Non-pigmented ciliary epithelial cell (primary cell): ENCODE measurements at places on chromosomes 2 and 18.

DNA sequence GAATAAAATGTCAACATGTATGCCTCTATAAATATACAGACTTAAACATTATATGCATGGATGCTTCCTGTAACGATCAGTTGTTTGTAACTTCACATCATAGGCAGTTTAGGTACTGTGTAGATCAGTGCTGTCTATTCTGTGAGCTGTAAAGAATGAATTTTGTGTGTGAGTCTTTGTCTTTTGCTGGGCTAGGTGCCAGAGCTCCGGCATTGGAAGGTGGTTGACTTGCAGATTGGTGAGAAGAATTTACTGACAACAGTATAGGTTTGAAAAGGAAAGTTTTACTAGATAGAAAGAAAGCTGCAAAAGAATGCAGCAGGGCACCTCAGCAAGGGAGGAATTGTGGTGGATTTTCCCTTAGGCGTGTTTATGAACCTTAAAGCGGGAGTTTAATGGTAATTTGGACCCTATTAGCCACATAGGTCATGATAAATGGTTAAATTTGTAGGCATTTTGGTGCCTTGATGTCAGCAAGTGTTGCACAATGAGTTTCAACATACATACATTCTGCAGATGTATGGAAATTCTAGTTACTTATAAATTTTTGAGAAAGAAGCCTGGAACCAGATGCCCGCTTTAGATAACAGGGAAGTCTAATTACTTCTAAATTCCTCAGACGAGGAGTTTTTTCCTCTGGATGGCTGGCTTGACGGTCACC lies 6.7 kb upstream of the QPCT start:
- DNase-seq, result no peak

GRCh38 chr2:158217593-158217992 lies 115.9 kb downstream of the UPP2 start:
- no peak for DNase-seq

DNA sequence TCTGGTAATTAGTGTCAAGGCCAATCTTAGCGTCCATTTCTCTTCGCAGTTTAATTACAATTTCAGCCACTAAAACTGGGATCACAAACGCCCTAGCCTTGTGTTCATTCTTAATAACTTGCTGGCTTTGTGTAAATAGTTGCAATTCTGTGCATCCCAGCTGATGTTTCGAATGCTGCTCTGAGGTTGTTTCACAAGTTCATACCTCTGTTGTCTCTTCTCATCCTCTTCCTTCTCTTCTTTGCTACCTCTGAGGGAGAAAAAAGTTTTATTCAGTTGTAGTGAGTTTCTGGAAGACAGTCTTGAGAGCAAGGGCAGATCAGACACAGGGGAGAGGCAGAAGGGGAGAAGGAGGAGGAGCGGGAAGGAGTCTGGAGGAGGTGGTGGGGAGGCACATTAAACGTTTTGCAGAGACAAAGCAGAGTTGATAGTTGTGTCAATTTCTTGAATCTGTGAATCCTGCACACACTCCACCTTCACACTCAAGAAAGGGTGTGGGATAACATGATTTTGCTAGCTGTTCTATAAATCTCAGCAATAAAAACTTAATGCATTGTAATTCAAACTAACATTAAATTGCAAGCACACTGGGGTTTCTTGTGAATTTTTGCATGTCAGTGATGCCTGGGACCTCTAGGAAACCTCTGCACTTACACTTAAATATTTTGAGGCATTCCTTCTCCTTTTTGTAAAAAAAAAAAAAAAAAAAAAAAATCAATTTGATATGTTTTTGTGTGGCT lies 6.8 kb downstream of the MEIS1 start:
- DNase-seq, result no peak

- DNase-seq, result no peak
Observed at GRCh38 chr2:19749507-19749836, 152.3 kb downstream of the TTC32 start.

GRCh38 chr18:9428862-9429661 lies 46.3 kb upstream of the RALBP1 start:
- DNase-seq, result no peak

DNA sequence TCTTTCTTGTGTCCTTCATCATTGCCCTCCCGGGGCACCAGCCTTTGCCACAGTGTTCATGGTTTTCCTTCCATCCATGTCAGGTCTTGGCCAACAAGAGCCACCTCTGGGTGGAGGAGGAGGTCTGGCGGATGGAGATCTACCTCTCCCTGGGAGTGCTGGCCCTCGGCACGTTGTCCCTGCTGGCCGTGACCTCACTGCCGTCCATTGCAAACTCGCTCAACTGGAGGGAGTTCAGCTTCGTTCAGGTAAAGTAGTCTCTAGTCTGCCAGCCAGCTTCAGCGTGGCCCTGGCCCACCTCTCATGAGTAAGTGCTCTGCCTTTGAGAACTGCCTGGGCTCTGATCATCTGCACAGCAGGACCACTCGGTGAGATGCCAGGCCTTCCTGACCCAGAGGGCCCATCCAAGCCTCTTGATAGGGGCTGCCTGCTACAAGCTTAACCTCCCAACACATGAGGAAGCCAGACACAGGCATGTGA lies 31.0 kb downstream of the STEAP3 start:
- no peak for DNase-seq

DNA sequence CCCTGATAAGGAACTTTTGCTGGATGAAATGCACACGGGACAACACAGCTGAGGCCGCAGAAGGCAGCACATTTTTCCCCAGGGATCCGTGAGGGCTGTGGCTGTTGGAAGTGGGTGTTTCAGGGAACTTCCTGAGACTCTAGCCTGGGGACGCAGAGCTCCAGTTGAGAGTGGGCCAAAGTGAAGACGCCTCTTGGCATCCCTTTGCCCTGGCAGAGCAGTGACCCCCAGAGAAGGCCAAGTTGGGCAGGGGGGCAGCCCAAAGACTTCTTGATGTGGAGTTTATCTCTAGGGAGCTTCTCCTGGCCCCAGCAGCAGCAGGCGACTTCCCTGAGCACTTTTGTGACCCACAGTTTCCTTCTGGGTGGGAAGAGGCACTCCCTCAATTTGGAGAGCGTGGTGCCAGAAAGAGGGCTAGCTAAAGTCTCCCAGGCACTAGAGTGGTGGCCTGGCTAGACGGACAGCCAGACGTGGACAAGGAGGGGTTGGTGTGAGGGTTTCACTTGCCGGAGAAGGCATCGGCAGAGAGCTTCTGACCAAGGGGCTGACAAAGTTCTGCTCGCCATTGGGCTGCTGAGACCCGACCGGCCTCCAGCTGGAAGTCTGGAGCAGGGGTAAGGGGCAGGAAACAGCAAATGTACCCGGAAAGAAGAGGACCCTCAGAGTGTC lies 108.8 kb downstream of the ACKR3 start:
- DNase-seq, result no peak

GRCh38 chr18:36899289-36899688 lies 70.4 kb downstream of the KIAA1328 start:
- no peak for DNase-seq

GRCh38 chr2:145777297-145777696 lies 1257.4 kb upstream of the ZEB2 start:
- DNase-seq, result peak; percentile 31

GRCh38 chr2:40028792-40029488 lies 249.9 kb upstream of the THUMPD2 start:
- DNase-seq, result no peak

DNA sequence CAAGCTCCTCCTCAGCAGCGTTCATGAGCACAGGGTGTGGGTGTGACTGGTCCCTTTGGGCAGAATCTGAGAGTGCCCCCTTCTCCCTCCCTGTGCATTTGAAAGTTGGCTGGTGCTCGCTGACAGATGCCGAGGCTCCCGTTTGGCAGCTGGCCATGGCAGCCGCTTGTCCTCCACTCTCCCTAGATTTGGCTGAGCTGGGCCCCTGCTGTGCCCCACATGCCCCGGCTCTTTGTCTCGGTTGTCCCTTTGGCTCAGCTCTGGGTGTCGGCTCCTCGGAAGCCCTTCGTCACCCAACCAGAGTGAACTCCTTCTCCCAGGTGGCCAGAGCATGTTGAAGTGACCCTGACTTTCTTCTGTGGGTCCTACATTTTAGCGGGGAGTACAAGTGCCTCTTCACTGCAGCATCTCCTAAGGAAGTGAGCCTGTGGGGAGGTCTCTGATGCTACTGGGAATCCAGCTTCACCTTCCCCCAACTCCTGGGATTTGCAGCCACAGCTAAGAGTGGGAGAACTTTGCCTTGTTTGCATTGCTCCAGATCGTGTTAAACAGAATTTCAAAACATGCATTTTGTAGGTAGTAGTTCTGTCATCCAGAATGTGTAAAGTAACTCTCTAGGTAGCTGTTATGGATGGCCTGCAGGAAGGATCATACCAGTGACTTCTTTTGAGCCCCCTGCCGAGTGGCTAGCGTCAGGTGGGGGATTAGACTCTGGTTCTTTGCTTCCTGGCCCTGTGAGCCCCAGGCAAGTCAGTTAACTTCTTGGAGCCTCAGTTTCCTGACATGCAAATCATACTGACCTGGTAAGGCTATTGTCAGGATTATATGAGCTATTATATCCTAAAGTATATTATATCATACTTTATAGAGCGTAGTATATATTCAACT lies 24.2 kb downstream of the HPCAL1 start:
- no peak for DNase-seq

GRCh38 chr2:84486441-84487115 lies 27.5 kb upstream of the SUCLG1 start:
- DNase-seq, result no peak

- DNase-seq, result no peak
Observed at GRCh38 chr2:66775730-66776422, 341.0 kb downstream of the MEIS1 start.

DNA sequence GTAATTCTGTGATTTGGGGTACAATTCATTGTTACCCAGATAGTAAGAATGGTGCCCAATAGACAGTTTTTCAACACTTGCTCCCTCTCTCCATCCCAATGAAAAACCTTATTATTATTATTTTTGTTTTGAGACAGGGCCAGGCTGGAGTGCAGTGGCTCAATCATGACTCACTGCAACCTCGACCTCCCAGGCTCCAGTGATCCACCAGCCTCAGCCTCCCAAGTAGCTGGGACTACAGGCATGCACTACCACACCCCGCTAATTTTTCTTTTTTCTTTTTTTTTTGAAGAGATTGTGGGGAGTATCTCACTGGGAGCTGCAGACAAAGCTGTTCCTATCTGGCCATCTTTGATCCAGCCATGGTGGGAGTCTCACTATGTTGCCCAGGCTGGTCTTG lies 7.2 kb downstream of the TGFA start:
- DNase-seq, result no peak

DNA sequence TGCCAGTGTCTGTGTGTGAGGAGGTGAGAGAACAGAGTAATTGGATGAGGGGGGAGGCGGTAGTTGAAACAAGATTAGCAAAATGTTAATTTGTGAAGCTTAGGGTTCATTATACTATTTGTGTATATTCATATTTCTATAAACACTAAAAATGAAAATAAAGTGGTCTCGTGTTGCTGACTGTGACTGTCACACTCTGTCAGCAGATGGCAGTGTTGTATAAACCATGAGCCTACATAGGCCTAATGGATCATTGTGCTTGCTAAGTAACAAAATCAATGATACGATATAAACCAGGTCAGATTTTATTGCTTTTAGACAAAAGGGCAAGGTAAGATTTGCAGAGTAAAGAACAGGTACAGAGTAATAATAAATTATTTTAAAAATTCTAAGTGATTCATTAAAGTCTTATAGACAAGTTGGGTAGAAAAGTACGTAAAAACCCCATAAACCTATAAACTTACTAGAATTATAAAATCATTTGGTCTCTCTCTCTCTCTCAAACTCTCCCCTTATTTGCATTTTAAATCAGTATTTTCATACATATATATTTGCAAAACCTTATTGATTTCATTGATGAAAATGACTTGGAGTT lies 182.7 kb downstream of the RPIA start:
- no peak for DNase-seq

GRCh38 chr2:72778410-72778809 lies 47.4 kb downstream of the EXOC6B start:
- DNase-seq, result peak; percentile 34

GRCh38 chr18:62522504-62523254 lies at the start of gene ZCCHC2:
TSS of gene ZCCHC2 (plus strand) at chr18:62523025. CDS start at chr18:62523425, 400 bp downstream.
- DNase-seq, result peak; percentile 85

DNA sequence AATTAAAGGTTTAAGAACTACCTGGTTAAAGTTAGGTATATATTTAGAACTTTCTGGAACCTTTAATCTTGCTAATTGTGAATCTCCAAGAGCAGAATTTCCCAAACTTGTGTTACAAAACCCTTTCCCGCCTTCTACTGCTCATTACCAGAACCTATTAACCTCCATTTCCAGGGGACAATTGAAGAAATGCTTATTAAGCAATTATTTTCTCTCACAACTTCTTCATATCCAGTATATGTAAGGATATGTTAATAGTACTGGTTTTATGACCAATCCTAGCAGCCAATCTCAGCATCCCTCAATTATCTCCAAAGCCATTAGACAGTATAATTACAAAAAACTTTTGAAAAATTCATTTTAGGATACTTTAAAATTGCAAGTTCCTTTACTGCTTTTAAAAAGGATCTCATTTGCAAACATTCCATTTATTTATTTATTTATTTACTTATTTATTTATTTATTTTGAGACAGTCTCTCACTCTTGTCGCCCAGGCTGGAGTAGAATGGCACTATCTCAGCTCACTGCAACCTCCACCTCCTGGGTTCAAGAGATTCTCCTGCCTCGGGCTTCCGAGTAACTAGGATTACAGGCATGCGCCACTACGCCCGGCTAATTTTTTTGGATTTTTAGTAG lies 3.7 kb downstream of the GFPT1 start:
- no peak for DNase-seq

GRCh38 chr2:236653863-236654262 lies 84.2 kb downstream of the ACKR3 start:
- no peak for DNase-seq

GRCh38 chr2:239087046-239087710 lies 239.3 kb downstream of the TWIST2 start:
- no peak for DNase-seq

DNA sequence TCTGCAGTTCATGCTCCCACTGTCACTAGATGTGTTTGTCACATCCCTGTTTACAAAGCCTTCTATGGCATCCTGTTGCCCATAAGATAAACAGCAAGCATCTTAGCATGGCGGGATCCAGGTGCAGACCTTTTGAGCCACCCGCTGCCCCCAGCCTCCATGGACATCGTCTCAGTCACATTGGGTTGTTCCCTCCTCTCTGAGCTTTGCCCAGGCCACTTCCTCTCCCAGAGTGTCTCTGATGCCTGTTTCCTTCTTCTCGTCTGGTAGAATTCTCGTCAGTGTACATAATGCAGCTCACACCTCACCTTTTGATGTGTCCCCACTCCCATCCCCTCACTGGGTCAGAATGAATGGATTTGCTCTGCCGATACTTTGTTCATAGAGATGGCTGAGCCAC lies 239.0 kb upstream of the APCDD1 start:
- no peak for DNase-seq

GRCh38 chr2:158102446-158102845 lies 770 bp downstream of the UPP2 start:
- DNase-seq, result peak; percentile 19

GRCh38 chr2:143279672-143280071 lies 150.5 kb downstream of the ARHGAP15 start:
- DNase-seq, result no peak
